ENCODE measurements at places on chromosomes 13 and 19.

DNA sequence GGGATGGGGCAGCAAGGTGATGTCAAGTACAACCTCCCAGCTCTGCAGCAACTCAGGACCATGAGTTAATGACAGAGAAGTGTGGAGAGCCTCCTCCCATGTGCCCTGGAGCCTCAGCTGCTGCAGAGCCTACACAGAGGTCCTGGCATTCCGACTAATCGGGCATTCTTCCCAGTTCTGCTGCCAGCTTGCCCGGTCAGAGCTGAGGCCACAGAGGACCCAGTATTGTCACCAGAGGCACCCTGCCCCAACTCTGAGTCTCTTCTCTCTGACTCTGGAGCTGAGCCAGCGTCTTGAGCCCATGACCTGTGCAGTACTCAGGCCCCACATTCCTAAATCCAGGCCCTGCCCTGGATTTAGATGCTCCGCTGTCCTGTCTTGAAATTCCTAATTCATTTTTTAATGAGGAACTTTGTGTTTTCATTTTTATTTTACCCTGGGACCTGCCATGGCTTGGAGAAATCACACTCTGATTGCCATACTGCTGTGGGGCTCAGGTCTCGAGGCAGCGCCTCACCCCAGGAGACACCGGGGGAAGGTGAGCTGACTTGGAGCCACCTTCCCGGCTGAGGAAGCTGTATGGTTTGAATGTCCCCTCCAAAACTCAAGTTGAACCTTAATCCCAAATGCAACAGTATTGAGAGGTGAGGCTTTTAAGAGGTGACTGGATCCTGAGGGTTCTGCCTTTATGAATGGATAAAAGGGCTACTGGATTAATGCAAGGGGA, 144.9 kb upstream of the ZNF507 start:
- DNase-seq: no peak
- H3K36me3 ChIP-seq: no peaks in the 10 kb centered on the region
- H3K4me1 ChIP-seq: peaks cover 18% of the 10 kb centered on the region
- no peak overlapping the region for H3K27ac ChIP-seq
- H3K27me3 ChIP-seq: no peaks in the 10 kb centered on the region

DNA sequence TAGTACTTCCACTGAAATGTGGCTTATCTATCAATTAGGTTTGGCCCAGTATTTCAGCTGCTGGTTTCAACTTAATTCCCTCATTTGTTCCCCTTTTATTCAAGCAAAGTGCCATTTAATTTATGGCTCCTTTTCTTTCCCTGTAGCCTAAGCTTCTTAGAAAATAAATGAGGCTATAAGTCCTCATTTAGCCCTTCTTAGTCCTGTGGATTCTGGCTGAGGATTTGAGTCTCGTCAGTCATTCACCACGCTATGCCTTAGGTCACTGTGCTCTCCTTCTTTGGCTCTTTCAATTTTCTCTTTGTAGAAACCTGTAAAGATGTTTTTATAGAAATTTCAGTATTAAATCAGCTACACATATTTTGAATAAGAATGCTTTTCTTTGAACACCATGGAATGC, 579.1 kb downstream of the GPC6 start:
- H3K4me1 ChIP-seq: no peaks in the 10 kb centered on the region
- H3K36me3 ChIP-seq: no peaks in the 10 kb centered on the region
- DNase-seq: no peak
- H3K4me3 ChIP-seq: no peak overlapping the region
- H3K27me3 ChIP-seq: no peaks in the 10 kb centered on the region

DNA sequence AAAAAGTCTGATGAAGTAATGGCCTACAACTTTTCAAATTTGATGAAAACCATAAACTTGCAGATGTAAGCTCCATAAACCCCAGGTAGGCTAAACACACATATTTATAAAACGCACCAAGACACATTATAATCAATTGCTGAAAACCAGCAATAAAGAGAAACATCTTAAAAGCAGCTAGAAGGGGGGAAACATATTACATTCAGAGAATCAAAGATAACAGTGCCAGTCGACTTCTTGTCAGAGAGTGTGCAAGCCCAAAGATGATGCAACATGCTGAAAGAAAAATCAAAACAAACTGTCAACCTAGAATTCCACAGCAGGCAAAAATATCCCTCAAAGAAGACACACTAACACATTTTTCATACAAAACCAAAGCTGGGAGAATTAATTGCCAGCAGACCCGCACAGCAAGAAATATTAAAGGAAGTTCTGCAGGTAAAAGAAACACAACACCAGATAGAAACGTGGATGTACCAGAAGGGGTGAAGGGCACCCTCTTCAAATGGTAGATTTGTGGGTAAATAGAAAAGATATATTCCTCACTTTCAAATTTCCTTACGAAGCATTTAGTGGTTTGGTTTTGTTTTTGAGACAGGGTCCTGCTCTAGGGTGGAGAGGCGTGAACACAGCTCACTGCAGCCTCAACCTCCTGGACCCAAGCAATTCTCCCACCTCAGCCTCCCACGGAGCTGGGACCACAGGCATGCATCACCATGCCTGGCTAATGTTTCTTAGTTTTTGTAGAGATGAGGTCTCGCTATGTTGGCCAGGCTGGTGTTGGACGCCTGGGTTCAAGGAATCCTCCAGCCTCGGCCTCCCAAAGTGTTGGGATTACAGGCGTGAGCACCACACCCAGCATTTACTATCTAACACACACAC, 16.5 kb upstream of the ATP1A3 start:
- no peak for DNase-seq
- H3K4me3 ChIP-seq: no peak overlapping the region
- H3K4me1 ChIP-seq: no peaks in the 10 kb centered on the region
- H3K36me3 ChIP-seq: peaks cover 4% of the 10 kb centered on the region
- no peak overlapping the region for H3K27ac ChIP-seq

DNA sequence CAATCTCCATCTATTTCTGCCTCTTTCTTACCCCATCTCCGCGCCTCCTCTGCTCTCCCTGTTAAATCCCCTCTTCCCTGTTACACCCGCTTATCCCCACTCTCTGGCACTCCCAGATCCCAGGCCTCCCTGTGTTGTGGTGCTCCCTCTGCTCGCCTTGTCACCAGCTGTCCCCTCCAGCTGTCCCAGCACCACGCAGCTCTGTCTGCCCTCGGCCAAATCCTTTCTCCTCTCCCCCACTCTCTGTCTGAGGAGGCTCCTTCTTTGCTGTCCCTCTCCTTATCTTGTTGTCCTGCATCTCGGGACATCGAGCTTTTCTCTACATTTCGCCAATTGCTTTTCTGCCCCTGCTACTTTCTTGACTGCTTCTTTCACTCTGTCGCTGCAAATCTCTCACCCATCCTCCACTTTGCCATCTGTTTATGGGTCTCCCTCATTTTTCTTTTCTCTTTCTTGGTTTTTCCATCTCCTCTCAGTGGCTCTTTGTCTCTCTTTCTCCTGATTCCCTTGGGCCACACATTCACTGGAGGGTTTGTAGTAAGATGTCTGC, 941 bp downstream of the ZNF160 start:
- H3K4me3 ChIP-seq: peak overlapping the region; percentile 97
- no peaks in the 10 kb centered on the region for H3K27me3 ChIP-seq
- H3K27ac ChIP-seq: peak overlapping the region; percentile 82
- no peak for DNase-seq
- no peaks in the 10 kb centered on the region for H3K36me3 ChIP-seq

DNA sequence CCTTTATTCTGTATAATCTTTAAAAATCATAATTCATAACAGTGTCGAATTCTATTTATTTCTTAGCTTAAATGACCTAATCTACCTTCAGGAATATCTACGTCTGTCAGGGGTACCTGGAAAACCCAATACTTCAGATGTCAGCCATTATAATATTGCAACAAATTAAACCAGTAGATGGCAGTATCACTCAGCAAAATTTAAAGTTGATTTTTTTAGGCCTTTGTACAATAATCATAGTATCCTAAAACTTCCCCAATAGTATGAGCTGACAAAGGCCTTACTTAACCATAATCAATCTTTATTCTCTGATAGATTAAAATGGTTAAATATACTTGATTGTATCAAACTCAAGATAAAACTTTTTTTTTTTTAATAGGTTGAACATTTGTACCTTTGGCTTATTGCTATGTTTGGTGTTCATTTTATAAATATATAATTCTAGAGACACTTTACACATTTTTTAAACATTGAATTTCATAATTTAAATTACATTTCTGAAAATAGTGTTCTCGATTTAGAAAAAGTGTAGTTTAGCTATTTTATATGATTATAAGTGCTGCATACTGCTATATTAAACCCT, 830.2 kb upstream of the SPRY2 start:
- no peaks in the 10 kb centered on the region for H3K36me3 ChIP-seq
- no peak overlapping the region for H3K27ac ChIP-seq
- no peaks in the 10 kb centered on the region for H3K4me1 ChIP-seq
- peak; percentile 16 for DNase-seq
- H3K4me3 ChIP-seq: no peak overlapping the region
- H3K27me3 ChIP-seq: no peaks in the 10 kb centered on the region

DNA sequence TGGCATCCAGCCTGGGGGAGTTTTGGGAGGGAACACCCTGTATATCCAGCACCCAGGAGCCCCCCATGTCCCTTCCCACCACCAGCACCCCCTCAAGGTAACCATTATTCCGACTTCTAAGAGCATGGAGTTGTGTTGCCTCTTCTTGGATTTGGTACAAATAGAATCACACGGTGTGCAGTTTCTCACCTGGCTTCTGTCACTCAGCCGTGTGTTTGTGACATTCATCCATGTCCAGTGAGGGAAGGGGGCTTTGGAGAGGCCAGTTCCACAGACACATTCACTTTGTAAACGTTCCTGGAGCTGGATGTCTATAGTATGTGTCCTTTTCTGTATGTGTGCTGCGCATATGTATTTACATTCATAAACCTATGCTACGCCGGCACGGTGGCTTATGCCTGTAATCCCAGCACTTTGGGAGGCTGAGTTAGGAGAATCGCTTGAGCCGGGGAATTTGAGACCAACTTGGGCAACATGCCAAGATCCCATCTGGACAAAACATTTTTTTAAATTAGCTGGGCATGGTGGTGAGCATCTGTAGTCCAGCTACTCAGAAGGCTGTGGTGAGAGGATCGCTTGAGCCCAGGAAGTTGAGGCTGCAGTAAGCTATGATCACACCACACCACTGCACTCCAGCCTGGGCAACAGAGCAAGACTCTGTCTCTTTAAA, 36.6 kb downstream of the MYH14 start:
- no peak for DNase-seq
- H3K27me3 ChIP-seq: no peaks in the 10 kb centered on the region
- H3K36me3 ChIP-seq: no peaks in the 10 kb centered on the region

DNA sequence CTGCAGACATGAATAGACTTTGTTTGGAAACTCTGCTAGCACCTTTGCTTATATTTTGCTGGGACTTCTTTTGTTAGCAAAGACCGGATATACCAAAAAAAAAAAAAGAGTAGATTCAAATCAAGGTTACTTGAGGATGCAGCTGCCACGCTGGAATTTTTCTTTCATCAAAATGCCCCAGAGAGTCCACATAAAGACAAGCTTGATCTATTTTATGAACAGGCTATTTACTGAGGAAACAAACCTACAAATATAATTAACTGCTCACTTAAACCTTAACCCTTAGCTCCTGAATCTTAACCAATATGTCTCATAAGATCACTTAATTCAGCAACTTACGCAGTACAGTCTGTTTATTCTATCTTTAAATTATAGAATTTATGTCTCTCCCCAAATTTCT, 27.1 kb upstream of the DOCK9 start:
- H3K4me1 ChIP-seq: no peaks in the 10 kb centered on the region
- no peaks in the 10 kb centered on the region for H3K36me3 ChIP-seq
- no peak overlapping the region for H3K4me3 ChIP-seq
- peaks cover 18% of the 10 kb centered on the region for H3K27me3 ChIP-seq

DNA sequence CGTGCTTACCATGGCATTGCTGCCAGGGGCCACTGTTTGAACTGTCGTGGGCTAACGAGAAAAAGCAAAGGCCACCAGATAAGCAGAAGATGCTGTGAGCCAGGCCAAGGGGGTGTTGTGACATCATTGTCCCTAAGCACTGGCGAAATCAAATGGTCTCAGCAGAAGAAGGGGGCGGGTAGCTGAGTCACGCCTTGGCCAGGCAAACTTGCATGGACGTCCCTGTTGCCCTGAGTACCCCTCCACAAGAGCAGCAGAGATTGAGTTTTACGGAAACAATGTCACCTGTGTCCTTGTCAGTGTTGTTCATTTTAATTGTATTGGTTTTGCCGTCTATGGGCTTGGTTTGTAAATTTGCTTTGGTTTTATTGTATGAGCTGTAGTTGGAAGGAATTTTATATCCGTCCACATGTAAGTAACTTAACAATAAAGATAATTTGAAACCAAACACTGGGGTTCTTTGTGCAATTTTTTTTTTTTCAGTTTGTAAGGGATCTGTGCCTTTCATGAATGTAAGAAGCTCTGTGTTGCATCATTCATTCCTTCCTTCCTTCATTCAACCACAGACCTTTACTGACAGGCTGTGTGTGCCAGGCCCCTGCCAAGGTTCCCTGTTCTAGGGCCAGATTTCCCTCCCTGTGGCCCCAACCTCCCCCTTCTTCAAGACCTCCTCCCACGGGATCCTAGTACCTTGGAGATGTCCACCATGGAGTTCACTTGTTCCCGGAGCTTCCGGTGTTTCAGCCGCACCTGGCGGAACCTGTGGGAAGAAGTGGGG, 12.3 kb downstream of the KCNN4 start:
- DNase-seq: no peak
- H3K27me3 ChIP-seq: no peaks in the 10 kb centered on the region
- H3K36me3 ChIP-seq: peaks cover 7% of the 10 kb centered on the region
- no peak overlapping the region for H3K27ac ChIP-seq
- H3K4me1 ChIP-seq: no peaks in the 10 kb centered on the region
- no peak overlapping the region for H3K4me3 ChIP-seq

DNA sequence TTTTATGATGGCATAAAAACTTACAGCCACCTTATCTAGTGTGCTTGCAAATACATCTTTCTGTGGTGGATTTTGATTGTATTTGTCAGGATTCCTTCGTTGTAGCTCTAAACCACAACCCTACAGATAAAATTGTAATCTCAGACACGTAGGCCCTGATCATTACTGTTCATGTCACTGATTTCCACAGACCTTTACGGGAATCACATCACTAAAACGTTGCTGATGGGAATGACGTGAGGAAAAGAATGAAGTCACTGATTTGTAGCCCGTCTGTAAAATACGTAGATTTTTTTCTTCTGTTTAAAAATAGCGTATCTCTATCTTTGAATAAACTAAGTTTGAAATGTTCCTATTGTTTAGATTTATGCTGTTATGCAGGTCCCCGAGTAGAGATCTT, 399.2 kb downstream of the MYO16 start:
- no peak overlapping the region for H3K4me3 ChIP-seq
- no peaks in the 10 kb centered on the region for H3K4me1 ChIP-seq
- H3K27me3 ChIP-seq: no peaks in the 10 kb centered on the region
- no peak for DNase-seq
- no peaks in the 10 kb centered on the region for H3K36me3 ChIP-seq

GRCh38 chr13:95023405-95023804, 277.8 kb downstream of the ABCC4 start:
- H3K36me3 ChIP-seq: peaks cover 2% of the 10 kb centered on the region
- H3K27ac ChIP-seq: no peak overlapping the region
- no peak for DNase-seq

- no peaks in the 10 kb centered on the region for H3K27me3 ChIP-seq
- no peak overlapping the region for H3K4me3 ChIP-seq
- no peak for DNase-seq
- H3K27ac ChIP-seq: no peak overlapping the region
Measured at GRCh38 chr19:54530866-54531265, 28.2 kb downstream of the LAIR2 start.

GRCh38 chr19:2699413-2700140, 2.9 kb downstream of the GNG7 start:
- DNase-seq: no peak
- no peak overlapping the region for H3K4me3 ChIP-seq
- H3K27ac ChIP-seq: no peak overlapping the region

Data from common myeloid progenitor, CD34-positive (primary cell).